ENCODE measurements at places on chromosomes 1 and 21. TPM values are rescaled to one million over a fixed set of nuclear protein-coding genes. Genes with fewer than 3 reads are reported as not detected.

DNA sequence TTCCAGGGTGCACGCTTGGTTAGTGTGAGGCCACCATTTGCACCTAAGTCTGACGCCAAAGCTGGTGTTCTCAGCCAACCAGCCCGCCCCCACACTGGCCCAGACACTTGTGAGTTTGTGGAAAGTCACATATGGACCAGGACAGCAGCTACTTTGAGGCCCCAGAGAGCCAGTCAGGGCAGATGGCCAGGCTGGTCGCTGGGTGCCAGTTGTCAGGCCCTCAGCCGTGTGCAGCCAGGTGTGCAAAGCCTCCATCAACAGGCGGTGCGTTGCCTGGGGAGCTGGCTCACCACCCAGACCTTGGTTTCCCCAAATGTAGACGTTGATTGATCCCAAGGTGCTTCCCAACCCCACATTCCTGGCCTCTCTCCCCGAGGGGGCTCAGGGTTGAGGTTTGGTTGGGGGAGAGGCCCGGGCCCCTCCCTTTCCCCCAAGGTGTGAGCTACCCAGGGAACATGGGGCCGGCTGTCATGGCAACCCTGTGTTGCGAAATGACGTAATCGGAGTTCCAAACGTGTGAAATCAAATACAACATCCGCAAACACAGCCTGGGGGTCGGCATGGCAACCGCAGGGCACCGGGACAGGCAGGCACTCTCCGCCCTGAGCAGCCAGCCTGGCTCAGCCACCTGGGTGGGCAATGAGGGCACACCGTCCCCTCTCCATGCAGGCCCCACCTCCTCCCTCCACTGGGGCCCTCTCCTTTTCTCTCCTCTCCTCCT is 42.2 kb upstream of the WNT4 start:
- DNase-seq: peak; percentile 88

- DNase-seq: no peak
Measured at GRCh38 chr1:81345110-81345509, 455.6 kb upstream of the ADGRL2 start.

DNA sequence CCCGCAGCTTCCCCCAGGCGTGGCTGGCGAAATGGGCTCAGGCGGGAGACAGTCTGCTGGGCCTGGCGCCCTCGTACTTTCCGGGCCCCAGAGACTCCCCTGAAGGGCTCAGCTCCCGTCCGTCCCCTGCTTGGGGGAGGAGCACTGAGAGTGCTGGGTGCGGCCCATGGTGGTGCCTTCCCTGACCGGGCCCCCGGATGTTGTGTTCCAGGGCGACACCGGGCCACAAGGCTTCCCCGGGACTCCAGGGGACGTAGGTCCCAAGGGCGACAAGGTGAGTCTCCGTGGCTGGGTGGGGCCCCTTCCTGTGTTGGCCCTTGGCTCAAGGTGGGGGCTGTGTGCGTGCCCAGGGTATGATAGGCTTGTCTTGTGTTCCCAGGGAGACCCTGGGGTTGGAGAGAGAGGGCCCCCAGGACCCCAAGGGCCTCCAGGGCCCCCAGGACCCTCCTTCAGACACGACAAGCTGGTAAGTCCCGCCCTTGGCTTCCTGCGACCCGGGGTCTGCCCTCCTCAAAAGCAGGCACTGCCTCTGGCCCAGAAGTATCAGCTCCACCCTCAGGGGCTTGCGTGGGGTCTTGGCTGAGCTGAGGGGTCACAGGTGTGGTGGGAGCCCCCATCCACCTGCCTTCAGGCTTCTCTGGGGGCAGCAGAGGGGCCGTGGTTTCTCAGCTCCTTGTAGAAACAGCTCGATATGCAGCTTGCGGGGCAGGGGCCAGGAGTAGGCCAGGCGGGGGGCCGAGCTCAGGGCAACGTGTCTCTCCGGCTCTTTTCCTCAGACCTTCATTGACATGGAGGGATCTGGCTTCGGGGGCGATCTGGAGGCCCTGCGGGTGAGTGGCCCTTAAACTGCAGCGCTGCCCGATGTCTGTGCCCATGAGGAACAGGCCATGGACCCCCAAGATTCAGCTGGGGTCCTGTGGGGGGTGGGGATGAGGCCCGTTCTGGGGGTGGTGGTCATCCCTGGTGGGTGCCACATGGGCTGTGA is 62.3 kb downstream of the SLC19A1 start:
- no peak for DNase-seq

DNA sequence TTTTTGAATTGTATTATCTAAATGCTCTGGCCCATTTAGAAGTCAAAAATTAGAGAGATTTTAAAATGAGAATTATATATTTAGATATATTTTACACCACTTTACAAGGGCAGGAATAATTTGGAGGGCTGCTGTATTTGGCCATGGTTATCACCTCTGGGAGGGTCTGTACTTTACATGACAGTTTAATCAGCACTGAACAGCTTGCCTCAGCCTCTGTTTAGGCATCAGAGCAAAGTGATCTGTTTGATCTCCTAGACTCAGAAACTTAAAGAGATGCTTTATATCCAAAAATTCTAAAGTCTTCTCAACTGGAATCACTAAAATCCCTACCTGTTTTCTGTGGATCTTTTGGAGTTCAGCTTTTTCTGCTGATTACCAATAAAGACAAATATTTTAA is 5.4 kb upstream of the SPTA1 start:
- no peak for DNase-seq

DNA sequence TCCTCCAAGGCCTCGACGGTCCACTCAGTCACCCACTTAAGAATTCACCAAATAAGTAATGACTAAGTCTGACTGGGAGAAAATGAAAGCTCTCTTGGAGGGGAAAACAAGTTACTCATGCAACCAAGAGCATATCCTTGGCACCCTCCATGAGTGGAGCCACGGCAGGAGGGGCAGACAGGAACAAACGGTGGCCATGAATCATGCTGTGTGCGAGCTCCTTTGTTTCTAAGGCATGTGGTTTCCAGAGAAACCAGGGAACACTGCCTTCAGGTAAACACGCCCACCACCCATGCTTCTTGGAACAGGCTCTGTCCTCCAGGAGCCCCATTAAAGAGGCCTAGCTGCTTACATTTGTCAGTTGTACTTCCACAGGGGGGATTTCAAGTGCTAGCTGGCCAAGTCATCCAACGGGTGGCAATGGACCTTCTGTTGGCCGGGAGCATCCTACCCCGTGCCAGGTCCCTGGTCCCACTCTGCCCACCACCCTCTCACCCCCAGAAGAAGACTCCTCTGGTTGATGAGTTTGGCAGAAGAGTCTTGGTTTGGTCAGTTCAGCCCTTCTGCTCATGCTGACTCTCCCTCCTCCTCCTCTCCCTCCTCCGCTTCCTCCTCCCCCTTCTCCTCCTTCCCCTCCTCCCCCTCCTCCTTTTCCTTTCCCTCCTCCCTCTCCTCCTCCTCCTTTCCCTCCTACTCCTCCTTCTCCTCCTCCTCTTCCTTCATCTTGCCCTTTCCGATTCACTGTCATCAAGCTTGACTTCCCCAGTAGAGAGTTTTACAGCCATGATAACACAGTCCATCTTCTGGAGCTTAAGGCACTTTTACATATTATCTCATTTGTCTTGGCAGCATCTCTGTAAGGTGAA is 107.6 kb downstream of the CCDC185 start:
- DNase-seq: no peak

- DNase-seq: no peak
Measured at GRCh38 chr1:66752671-66753371, 562 bp downstream of the DYNLT5 start.

DNA sequence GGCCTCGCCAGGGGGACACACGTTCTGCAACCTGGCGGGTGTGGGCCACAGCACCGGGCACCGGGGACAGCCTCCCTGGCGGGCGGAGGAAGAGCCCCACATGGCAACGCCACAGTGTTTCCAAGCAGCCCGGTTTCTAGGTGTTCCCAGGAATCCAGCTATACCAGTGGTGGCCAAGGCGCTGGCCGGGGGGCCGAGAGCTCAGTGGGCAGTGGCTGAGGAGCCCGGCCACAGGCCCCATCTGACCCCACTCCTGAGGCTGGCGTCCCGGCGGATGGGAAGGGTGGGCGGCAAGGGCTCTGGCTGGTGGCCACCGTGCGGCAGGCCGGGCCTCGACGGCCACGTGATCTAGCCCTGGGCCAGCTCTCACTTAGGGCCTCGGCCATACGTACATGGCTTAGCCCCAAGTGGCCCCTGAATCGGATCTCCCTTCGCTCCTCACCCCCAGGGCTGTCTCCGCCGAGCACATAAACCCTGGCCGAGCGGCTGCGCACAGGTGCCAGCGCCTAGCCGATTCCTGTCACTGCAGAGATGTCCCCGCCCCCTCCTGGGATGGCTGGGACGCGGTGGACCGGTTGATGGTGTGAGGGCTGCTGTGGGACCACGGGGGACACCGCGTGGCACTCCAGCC is 68.7 kb downstream of the MORN1 start:
- no peak for DNase-seq

DNA sequence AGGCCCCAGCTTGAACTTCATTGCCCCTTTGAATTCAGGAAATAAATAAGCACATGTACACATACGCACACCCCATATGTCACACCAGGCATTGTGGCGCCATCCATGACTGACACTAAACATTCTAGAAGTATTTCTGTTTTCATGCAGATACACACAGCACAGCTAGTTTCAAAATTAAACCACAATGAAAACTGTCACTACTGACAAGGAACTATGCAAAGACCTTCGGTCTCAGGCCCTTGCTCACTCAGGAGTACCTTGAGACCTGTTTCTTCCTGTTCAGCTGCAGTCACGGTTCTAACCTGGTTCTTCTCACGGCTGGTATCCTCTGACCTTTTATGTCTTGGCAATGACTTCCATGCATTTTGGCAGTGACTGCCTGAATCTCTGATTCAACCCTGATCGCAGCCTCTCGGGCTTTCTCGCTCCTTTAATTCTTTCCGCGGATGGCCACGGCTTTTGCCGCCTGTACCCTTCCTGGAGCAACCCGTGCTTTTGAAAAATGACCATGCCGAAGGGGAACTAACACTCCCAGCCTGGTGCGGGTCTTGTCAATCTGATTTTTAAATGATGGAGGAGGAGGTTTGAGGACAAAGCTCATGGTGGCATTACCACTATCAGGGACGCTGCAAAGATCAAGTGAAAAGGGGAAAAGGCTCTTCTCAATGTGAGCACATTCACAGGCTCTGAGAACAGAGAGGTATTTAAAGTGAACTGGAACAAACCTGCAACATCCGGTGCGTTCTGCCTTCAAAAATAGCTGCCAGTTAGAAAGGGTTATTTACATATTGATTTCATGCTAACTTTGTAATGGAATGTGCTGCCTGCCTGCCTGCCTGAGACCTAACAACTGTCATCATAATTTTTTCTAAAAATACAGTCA is 384.6 kb downstream of the RRAGC start:
- DNase-seq: no peak

DNA sequence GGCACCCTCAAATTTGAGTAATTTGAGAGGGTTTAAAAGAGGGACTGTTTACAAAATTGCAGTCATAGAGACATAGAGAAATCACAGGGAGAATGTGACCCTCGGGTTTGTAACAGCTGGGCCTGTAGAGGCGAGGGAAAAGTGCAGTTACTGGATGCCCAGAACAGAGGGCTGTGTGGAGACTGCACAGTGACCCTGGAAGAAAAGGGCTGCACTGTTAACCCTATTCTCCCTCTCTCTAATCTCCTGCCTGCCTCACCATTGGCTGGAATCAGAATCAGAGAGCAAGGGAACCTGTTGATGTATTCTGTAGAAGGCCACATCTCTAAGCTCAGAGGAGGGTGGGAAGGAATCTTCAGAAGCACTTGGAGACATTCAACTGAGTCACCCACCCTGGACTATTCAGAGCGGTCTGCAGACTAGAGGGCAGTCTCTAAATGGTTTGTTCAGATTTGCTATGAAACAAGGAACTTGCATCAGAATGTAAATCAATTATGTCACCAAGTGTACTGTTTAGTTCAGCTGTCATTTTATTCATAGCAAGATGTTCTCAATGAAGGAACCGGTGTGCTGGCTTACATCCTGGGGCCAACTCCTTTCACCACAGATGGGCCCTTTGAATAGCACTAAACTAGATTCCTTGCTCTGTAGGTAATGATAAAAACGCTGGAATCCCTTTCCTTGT is 132.2 kb upstream of the HOOK1 start:
- no peak for DNase-seq

DNA sequence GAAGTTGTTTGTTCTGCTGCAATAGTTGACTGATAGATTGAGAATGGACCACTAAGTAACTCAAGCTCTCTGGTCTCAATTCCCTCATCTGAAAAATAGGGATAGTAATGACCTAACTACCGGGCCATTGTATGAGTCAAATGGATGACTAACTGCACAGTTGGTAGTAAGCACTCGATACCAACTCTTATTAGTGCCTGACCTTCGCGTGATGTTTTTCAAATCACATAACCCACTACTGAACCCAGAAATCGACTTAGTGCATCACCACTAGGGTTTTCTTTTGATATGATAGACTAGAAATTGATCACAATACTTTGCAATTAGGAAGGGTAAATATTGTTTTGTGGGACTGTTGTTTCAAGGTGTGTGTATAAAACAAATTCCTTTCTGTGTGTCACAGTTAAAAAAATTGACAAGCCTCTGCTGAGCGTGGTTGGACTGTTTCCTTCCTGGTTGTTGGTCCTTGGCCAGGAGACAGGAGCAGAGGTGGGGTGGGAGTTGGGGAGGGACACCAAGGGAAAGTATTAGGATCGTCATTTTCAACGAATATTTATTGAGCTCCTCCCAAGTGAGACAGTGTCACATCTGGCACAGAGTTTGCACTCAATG is 54.0 kb upstream of the LRP8 start:
- DNase-seq: no peak

GRCh38 chr1:92784021-92784638 is 778 bp downstream of the EVI5 start:
- DNase-seq: peak; percentile 49

- peak; percentile 30 for DNase-seq
Measured at GRCh38 chr1:213070406-213070805, 19.4 kb downstream of the RPS6KC1 start.

GRCh38 chr1:91189096-91189495 is 167.3 kb upstream of the ZNF644 start:
- DNase-seq: no peak

DNA sequence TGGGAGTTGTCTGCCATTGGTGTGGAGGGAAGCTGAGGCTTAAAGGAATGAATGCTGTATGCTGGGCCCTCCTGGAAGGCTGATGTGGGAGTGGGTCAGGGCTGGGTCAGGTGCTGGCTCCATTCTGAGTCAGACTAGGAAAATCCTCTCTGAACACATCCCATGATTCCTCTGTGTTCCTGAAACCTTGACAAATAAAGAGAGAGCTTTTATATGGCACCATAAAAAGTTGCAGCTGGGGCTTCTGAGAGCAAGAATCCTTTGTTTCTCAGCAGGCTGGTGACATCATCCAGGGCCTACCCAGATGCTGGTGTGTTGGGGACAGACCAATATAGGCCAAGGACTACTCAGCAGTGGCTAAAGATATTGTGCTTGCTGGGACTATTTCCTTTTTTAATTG is 27.8 kb upstream of the NFASC start:
- DNase-seq: no peak

DNA sequence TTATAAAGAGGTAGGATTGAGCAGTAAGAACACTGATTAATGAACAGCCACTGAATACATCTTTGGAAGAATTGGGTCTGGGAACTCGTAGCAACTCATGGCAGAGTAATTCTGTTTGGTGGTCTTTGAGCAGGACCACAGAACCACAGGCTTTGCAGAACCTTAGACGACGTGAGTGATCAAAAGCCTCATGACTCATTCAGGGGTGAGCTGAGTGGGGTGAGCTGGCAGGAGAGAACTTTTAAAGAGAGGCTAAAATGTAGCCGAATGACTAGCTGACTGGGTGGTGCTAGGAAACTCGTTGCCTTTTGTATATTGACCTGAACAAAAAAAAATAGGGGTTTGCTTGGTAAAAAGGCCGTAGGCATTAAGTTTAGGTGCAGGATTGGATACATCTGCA is 313.8 kb downstream of the TGFB2 start:
- no peak for DNase-seq

GRCh38 chr21:18951271-18952038 is 547.9 kb upstream of the TMPRSS15 start:
- peak; percentile 47 for DNase-seq

Gene THEM5
- 0.52 TPM for polyA plus RNA-seq

Gene AKNAD1
- not detected for polyA plus RNA-seq

Gene FAM3B
- 18.3 TPM for polyA plus RNA-seq

Gene CYP4Z1
- 0.52 TPM for polyA plus RNA-seq

Data from left kidney (tissue), 8 donors.